Activated CD4-positive, alpha-beta T cell treated with anti-CD3 and anti-CD28 coated beads for 4 hours (primary cell): ENCODE measurements at places on chromosomes 16 and 17.

DNA sequence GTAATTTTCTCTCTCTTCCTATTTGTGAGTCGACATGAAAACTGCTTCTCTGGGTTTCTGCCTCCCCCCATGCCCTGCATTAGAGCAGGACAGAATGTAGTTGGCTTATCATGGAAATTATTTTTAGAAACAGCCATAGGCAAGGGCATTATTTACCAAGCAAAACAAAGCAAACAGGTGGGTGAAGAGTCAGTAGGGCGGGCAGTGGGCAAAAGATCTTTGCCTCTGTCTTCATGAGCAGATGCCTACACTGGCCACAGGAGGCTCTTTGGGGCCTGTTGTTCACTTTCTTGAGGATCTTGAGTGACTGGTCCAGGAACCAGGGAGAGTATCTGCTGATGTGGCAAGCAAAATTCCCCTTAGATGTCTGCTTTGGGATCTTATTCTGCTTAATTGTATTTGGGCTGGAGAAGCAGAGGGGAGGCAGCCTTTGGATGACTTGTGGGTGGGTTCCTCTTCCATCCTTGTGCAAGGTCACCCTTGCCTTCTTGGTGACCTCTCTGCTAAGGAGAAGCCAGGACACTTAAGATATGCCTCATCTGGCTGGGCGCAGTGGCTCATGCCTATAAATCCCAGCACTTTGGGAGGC, 42.5 kb upstream of the CLEC19A start:
- no peak for DNase-seq

DNA sequence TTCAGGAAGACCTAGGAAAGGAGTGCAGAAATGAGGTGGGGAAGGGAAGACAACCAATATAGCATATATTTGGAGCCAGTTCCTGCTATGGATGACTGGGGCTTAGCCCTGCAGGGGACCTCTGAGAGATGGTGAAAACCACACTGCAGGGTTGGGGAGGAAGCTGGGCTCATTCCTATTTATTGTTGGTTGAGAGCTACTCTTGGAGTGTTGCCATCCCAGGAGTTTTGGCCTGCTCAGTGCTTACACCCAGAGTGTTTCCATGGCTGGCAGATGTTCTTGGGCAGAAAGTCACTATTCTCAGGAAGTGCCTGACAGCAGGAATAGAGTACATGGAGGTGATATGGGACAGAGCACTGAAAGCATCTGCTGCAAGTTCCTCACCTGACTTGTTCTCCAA, 145.8 kb downstream of the SPACA3 start:
- no peak for DNase-seq

DNA sequence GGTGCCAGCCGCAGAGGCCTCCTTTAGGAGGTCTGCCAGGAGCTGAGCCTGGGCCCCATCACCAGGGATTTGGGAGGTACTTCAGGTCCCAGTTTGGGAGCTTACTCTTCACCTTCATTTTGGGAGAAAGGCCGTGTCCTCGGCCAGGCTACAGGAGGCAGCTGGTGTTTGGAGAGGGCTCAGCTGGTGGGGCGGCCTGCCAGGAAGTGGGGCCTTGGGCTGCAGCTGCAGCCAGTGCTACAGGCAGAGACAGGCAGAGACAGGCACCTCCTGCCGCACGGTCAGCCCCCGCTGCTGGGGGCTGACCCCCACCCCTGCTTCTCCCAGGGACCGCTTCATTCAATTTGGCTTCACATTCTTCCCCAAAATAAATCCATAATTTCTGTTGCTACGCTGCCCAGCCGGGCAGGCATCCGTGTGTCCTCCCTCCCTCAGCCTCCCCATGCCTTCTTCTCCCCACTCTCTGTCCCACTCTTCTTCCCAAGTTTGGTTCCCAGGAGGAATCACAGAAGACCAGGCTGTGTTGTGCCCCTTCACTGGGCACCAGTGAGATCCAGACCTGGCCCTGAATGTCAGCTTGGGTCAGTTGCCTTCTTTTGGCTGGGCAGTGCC, 6.1 kb downstream of the TMEM235 start:
- DNase-seq: no peak

DNA sequence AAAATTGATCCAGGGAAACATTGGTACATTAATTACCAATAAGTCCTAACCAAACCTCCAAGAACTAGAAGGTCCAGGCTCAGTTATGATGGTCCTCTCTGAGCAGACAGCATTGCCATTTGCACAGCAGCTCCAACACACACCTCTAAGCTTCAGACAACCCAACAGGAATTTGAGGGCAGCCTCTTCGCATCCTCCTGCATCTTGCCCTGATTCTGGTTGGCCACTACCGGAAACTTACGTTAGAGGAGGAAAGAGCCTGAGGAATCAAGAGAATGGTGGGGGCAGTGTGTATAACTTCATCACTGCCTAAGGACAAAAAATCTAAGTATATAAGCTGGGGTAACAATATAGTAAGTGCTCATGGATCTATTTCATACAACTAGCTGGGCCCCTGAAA, 15.7 kb downstream of the FAM117A start:
- DNase-seq: no peak

DNA sequence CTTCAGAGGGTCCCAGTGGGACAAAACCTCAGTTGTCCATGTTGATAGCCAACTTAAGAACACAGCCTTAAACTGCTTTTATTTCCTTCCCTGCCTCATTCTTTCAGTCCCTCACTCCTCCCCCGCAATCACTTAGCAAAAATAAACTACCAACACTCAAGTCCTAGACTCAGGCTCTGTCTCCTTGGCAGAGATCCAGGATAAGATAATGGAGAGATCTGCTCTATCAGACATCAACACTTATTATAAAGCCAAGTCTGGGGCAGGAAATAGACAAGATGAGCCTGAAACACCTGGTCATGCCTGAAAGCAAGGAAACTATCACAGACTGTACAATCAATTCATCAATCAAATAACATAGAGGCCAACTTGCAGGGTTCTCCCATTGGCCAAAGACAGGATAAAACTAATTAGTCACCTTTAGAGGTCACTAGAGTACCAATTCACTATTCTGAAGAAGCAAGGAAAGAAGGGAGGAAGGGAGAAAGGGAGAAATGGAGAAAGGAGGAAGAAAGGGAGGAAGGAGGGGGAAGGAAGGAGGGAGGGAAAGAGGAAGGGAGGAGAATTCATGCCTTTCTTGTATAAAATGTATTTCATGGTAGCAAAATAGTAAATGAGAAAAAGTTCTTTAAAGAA, 15.7 kb downstream of the HYDIN start:
- DNase-seq: no peak

- DNase-seq: no peak
Measured at GRCh38 chr16:30358990-30359870, 4.1 kb upstream of the CD2BP2 start.

DNA sequence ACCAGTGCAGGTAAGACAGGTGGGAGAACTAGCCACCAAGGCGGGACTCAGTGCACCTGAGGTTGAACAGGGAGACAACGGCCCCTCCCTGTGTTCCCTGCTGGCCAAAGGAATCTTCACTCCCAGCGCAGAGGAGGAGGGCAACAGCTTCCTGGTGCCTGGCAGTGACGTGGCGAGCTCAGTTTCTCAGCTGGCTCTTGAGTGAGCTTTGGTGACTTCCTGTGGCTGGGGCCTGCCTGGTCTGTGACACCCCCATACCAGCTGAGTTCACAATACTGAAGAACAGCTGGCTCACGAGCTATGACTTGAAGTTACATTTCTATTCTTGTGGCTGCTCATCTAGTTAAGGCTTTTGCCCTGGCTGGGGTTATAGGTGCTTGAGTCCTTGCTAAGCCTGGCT, 26.1 kb downstream of the WNT9B start:
- DNase-seq: no peak

DNA sequence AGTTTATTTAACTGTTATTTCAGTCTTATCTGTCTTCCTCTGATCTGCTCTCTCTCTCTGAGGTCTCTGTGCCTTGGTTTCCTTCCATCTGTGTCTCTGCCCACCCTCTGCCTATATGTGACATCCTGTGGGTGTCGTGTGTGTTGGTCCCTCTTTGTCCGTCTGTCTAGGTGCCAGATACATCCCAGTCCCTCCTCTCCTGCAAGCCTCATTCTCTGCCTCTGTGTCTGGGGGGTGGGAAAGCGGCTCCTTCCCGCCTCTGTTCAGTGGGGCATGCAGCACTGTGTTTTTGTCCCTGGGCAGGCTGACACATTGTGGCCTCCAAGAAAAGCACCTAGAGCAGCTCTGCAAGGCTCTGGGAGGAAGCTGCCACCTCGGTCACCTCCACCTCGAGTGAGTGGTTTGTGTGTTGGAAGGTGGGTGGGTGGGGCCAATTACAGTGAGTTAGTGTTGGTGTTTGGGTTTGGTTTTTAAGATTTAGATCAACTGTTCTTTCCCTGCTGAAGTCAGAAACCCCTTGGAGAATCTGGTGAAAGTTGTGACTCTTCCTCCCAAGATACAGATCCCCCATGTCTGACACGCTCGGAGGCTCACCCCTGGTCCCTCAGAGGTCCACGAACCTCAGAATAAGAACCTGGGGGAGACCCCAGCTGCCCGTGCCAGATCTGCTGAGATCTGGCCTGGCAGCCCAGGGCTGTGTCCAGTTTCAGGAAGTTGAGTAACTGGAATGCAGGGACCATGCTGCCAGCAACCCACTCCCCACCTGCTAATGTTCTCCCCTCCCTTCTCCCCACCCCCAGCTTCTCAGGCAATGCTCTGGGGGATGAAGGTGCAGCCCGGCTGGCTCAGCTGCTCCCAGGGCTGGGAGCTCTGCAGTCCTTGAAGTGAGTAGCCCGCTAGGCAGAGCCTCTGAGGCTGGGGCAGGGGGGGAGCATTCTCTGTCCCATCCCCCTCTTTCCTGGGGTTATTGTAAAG, 50.9 kb upstream of the CPNE2 start:
- peak; percentile 82 for DNase-seq

DNA sequence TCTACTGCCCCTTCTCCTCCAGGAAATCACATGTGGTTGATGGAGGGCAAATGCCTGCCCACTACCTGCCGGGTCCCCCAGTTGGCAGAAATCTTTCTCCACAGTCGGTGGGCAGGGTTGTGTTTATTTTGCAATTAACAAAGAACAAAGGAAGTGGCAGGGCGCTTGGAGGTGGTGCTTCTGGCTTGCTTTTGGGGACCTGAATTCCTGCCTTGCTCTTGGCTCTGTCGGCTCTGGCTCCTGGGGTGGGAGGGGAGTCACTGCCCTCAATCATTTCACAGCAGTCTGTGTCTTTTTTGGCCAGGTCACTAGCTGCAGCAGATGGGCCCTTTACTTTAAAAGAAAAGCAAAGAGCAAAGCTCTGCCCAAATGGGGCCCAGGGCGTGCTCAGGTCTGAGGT, 69.2 kb downstream of the C16orf78 start:
- no peak for DNase-seq
